Stimulated activated CD8-positive, alpha-beta memory T cell treated with anti-CD3 and anti-CD28 coated beads, Interleukin-7, amount 100 ng/mL, for 24 hours (primary cell): ENCODE measurements at places on chromosomes 1 and 21.

DNA sequence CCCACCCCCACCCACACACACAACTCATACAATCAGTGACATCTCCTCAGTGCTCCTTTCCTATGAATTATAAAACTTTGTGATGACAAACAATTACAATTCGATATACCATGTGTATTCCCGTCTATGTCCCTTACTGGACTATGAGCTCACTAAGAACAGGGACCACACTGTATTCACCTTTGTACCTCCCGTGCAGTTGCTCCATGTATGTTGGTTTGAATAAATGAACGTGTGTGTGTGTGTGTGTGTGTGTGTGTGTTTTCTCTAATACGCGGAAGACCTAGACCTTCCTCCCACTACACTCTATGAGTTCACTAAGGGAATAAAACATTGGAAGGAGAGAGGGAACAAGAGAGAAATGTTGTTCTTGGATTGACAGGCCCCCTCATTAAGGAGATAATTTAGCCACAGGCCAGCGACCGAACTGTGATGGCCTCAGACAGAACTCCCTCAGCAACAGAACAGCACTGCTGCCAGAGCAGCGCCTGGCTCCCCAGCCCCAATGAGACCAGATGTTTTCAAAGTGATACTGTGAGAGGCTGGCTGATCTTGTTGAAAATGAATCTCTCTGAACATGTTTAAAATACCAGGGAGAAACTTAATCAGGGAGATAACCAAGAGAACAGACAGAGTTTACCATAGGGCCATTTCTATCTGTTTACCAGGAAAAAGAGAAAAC is 21.7 kb downstream of the BCAR3 start:
- DNase-seq: no peak

- DNase-seq: no peak
Observed at GRCh38 chr1:224217655-224218623, 34.9 kb downstream of the DEGS1 start.

DNA sequence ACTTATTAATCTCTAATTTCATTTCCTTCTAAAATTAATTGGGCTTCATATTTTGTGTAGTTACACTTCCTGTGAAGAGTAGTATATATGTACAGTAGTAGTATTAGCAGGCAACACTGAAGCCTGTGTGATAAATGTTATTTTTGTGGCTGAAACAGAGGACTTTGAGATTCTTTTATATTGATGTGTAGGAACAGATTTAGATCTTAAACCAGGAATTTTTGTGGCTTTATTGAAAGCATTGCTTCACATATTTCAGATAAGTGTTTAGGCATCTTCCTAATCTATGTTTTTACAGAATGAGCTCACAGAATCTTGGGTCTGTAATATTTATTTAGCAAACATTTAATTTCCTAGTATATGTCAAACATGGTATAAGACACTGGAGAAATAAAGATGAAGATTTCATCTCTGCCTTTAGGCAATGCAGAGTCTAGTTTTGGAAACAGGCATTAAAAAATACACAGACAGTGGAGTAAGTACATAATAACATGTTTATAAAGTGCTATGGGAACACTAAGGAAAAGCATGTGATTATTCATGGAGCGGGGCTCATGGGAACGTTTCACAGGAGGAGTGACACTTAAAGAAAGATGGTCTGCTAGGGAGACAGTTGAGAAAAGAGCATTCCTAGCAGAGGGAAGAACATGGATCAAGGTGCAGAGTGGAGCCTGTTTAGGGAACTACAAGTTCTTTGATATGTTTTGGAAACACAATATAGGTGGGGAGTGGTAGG is 52.7 kb downstream of the MIGA1 start:
- DNase-seq: no peak

- no peak for DNase-seq
Observed at GRCh38 chr1:100213141-100213540, 35.1 kb upstream of the LRRC39 start.

GRCh38 chr21:41763996-41764395 is 2.9 kb downstream of the RIPK4 start:
- no peak for DNase-seq

GRCh38 chr1:48725341-48726046 is 51.2 kb downstream of the BEND5 start:
- DNase-seq: no peak

DNA sequence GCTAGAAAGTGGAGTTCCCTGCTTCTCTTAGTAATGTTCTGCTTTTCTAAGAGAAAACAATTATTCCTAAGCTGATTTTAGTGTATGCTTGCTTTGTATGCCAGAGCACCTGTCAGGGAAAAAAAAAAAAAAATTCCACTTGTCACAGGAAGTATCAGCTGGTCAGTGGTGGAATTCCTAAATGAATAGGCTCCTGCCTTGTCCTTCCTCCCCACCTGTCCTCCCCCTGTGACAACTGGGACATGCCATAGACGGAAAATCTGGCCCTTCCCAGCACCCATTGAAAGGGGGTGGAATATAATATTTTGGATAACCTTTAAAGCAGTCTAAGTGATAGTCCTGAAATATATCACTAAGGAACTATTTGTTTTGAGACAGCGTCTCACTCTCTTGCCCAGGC is 10.8 kb downstream of the FNDC5 start:
- no peak for DNase-seq

DNA sequence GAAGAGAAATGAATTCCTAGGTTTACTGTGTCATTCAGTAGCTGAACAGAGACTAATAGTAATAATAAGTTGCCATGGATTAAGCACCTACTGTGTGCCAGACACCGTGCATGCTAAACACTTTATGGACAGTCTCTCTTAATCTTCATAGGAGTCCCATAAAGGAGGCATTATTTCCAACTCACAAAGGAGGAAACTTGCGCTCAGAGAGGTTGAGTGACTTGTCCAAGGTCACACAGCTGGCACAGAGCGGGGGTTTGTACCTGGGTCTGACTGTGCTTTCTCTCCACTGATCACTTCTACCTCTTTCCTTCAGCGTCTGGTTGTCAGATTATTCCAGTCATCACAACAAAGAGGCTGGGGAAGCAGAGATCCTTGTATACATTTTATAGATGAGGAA is 91.3 kb downstream of the KIRREL1 start:
- no peak for DNase-seq

DNA sequence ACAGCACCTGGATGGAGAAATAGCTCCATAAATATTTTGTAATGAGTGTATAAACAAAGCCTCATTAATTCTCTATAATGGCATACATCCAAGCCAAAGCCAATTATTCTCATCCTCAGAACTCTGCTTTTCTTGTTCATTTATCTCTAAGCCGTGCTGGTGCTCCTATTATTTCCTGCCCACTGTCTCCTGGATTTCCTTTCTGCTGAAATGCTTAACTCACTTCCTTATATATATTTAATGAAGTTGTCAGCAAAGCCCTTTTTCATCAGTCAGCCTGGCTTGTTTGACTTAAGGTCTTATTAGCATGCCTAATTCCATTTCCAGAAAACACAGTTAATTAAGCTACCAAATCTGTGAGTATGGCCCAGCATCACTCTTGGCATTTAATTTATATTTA is 93.4 kb downstream of the SLC25A24 start:
- no peak for DNase-seq

GRCh38 chr1:173758980-173759379 is 44.2 kb downstream of the KLHL20 start:
- DNase-seq: no peak

- no peak for DNase-seq
Observed at GRCh38 chr1:37705399-37705798, 13.1 kb downstream of the CDCA8 start.

- DNase-seq: no peak
Observed at GRCh38 chr1:218572050-218572449, 226.9 kb downstream of the TGFB2 start.

DNA sequence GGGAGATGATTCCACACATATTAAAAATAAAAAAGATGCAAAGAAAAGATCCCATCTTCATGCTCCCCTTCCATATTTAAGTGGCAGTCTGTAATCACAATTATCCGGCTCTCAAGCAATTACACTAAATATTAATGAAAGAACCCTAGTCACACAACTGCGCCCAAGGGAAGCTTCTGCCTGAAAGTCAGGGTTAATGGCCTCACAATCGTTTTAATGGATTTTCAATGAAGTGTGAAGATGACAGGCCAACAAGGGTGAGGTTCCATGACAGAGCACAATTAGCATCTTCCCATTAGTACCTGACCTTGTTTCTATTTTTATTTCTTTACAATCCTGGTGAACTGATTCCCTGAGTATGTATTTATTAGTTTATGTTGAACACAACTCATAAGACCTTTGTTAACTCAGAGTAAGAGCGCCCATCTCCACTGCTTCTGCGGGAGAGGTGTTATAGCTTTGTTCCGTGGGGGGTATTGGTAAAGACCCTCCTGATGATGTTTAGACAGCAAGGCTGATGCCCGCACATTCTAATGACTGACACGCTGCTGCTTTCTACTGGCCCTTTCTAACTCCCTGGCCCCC is 80.9 kb downstream of the IER5 start:
- no peak for DNase-seq

DNA sequence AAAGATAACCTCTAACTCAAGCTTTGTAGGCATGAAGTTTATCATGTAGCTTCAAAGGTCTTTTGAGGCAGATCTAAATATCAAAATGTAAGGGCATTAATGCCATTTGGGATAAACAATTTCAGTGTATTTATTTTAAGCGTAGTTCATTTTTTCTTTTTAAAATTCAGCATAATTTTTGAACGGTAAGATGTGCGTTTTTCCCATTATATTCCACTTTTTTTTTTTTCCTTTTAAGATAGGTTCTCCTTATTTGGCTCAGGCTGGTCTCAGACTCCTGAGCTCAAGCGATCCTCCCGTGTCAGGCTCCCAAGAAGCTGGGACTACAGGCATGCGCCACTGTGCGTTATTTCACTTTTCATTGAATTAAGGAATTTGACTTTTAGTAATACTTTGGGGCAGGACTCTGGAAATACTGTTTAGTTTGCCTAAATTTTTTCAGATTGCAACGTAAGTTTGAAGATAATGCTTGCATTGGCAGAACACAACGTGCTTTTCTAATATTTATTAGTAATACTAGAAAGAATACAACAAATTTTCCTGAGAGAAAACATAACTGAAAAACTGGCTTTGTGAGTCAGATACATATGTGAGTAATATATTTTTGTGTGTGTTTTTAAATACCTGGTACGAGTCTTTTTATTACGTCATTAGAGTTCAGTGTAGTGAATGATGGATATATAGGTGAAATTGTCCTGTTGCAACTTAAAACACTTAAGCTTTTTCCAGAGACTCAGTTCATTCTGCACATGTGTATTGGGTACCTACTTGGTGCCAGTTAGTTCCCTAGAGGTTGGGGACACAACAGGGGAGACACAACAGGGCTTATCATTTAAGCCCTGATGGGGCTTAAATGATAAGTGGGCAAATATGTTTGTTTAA is 2.2 kb downstream of the RALGPS2 start:
- no peak for DNase-seq

GRCh38 chr1:175174309-175175102 is 18.1 kb downstream of the KIAA0040 start:
- no peak for DNase-seq

GRCh38 chr1:24233684-24234600 is 46.9 kb upstream of the IFNLR1 start:
- DNase-seq: no peak
